ENCODE measurements at places on chromosomes 7 and 10. TPM values are rescaled to one million over a fixed set of nuclear protein-coding genes. Genes with fewer than 3 reads are reported as not detected.

Gene SH2D4B
- total RNA-seq: 0.12 TPM

Gene MDFIC
- 66.1 TPM for total RNA-seq

Gene MOGAT3
- total RNA-seq: not detected

Gene HK1
- total RNA-seq: 40.8 TPM

Gene MYH16
- not detected for total RNA-seq

Gene ZWINT
- total RNA-seq: 0.83 TPM

Gene ZNF107
- total RNA-seq: 73.7 TPM

- H3K36me3 ChIP-seq: no peaks in the 10 kb centered on the region
- H3K4me3 ChIP-seq: no peak overlapping the region
- no peak for DNase-seq
Measured at GRCh38 chr10:77287647-77288120, 349.9 kb downstream of the KCNMA1 start.

- H3K27ac ChIP-seq: no peak overlapping the region
- H3K36me3 ChIP-seq: peaks cover 10% of the 10 kb centered on the region
- no peaks in the 10 kb centered on the region for H3K27me3 ChIP-seq
Measured at GRCh38 chr7:155750255-155751125, 61.8 kb downstream of the SHH start.

DNA sequence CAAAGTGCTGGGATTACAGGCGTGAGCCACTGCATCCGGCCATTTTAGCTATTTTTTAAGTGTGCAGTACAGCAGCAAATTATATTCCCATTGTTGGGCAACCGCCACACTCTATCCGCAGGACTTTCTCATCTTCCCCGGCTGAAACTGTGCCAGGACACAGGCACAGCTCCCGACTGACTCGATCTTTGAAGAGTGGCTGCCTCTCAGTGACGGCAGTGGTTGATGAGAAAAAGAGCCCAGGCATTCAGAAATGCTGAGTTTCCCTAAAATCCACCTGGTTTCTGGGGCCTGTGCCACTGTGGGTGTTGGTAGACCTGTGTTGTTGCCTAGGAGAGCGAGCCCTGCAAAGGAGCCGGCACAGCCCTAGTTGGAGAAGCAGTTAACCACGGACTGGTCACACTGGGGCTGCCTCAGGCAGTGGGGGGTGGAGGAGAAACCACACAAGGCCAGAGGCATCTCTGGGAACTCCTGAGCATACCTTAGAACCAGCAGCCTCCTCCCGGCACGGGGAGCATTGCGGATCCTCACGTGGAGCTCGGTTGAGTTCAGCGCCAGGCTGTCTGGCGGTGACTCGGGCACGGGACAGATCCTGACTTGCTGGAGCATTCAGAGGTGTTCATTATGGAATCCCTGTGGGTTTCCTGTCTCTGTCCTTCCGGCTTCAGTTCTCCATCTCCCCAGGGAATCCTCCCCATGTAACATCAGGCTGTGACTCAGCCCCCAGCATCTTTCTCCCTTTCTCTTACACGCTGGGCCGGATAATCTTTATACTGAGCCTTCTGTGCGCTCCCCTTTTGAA is 16.2 kb downstream of the PFKFB3 start:
- H3K27me3 ChIP-seq: no peaks in the 10 kb centered on the region
- peaks cover 80% of the 10 kb centered on the region for H3K36me3 ChIP-seq
- no peak overlapping the region for H3K27ac ChIP-seq
- H3K4me3 ChIP-seq: no peak overlapping the region
- H3K4me1 ChIP-seq: peaks cover 9% of the 10 kb centered on the region
- no peak for DNase-seq

DNA sequence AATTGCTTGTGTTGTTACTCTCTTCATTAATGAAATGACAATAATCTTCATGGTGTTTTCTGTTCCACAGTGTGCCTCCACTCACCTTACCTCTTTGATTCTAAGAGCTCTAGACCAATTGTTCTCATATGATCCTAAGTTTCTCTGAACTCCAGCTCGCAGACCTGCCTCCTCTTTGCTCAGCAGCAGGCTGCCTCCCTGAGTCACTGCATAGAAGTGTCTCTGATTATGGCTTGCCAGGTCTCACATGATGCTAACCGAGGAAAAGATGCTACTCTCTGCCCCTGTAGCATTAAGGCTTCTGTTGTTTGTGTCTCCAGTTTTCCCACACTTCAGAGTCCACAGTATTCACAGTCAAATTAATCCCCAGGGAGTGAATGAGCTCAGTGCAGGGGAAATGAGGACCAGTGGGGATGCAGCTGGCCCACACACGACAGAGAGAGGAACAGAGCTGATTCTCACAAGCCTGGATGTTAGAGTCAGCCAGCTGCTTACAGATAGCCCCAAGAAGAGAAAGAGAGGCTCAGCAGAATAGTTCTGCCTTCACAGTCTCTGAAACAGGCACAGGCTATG is 145.9 kb upstream of the EGR2 start:
- no peak overlapping the region for H3K4me3 ChIP-seq
- no peaks in the 10 kb centered on the region for H3K36me3 ChIP-seq
- no peaks in the 10 kb centered on the region for H3K4me1 ChIP-seq
- H3K27ac ChIP-seq: no peak overlapping the region
- no peak for DNase-seq
